ENCODE measurements at places on chromosomes 6 and 20.

DNA sequence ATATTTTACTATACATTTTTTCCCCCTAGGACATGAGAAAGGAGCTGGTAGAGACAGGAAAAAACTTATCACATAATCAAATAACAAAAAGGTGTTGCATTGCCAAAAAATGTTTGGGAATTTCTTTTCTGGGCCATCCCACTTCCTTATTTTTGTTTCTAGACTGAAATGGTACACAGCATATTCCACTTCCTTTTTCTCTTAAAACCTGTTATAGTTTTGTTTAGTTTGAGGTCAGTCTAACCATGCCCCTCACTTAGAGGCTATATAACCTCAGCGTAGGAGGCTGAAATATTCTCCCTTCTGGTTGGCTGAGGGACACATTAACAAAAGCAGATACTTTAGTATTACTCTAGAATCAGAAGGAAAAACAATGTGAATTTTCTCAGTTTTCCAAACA lies 323.9 kb downstream of the GJA1 start:
- DNase-seq = no peak

DNA sequence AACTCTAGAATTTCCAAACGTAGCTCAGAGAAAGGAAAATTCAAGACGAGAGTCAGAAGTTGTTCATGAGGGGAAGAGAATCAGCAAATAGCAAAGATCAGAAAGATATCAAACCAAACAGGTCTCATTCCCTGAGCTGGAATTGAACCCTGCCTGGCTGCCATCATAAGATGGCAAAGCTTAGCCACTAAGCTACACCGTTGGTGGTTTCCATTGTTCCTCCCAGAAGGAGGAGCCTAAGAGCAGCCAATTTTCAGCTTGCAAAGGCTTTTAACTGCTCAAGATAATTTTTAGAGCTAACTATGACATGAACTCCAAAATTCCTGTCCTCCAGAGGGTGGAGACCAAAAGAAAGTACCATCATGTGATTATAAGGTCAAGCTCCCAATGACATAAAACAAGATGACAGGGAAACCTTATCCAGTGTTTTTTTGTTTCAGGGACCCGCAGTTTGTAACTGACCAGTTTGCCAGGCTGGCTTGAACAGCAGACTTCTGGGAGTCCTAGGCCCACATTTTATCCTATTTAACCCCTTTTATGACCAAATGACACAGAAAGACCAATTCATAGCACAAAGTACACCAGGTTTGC lies 55.9 kb downstream of the COL11A2 start:
- no peak for DNase-seq

- no peak for DNase-seq
Measured at GRCh38 chr20:10492065-10492464, 57.0 kb downstream of the SLX4IP start.

DNA sequence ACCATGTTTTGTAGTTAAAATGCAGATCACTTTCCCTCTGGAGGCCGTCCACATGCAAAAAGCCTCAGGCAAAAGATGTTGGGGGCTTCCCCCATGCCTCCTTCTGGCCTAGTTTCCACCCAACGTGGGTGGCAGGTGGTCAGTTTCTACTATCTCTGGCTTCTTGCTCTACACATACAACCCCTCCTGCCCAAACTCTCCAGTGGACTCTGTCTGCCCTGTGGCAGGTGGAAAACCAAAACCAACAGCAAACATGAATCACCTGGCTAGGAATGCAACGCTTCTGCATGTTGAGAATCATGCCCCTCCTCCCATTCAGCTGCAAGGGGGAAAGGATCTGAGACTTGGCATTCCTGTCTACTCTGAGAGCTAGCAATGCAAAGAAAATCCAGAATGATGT lies 94.8 kb downstream of the MBOAT1 start:
- no peak for DNase-seq

DNA sequence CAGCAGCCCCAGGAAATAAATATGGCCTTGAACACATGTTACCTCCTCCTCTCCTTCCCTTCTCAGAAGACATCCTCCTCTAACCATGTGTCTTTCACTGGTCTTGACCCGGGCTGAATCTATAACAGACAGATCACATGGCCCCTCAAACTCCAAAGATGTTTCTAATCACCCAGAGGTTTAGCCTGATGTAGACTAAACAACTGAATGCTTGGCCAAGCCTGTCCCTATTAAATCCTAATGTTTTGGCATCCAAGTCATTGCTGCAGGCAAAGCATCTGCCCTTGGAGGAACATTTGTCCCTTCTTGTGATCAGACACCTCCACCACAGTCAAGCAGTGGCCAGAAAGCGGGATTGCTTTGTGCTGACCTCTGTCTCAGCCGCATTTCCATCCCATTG lies 65.5 kb downstream of the ANKRD60 start:
- DNase-seq = no peak

- no peak for DNase-seq
Measured at GRCh38 chr20:4664691-4665360, 56.9 kb upstream of the PRND start.

GRCh38 chr6:136767570-136768309 lies 24.5 kb downstream of the MAP3K5 start:
- no peak for DNase-seq

- DNase-seq = no peak
Measured at GRCh38 chr20:17470973-17471372, 60.2 kb downstream of the BFSP1 start.

DNA sequence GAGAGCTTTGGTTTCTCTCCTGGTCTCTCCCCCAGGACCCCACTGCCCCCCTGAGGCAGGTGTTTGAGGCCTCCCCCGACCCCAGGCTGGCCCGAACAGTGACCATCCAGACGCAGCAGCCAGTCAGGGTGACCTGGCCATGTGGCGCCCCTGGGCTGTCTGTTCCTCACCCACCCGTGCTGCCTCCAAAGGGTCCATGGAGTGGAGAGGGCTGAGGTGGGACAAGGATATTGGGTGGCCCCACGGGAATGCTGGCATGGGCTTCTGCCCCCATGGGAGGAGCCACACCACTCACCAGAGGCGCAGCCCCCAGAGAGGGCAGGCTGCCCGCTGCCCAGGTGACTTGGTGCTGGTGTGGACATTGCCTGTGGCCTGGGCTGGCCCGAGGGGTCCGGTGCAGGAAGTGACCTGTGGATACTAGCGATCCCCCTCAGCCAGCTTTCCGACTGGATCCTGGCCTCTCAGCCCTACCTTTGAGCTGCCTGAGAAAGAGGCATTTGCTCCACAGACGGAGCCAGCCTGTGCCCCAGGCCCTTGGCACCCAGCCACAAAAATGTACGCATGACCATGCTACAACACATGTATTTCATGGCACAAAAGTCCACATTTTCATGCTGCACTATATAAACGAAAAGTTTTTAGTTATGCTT lies 50.8 kb downstream of the BCAS4 start:
- no peak for DNase-seq

- no peak for DNase-seq
Measured at GRCh38 chr6:161104966-161105365, 113.4 kb downstream of the MAP3K4 start.

DNA sequence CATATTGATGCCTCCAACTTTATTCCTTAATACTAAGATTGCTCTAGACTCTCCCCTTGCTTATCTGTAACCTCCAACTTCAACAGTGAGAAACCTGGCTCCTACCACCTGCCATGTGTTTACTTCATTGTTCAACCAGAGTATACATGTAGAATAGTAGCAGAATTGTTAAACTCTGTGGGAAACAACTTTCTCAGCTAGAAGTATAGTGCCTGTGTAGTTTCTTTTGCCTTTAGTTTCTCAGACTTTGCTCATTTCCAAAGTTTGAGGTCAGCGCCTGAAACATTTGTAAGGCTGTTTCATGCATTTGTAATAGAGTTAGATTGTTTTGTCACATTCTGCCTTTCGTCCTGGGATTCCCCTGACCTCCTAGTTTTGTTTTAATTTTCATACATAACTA lies 34.9 kb upstream of the HECA start:
- no peak for DNase-seq

- no peak for DNase-seq
Measured at GRCh38 chr6:109050447-109051102, 44.1 kb downstream of the SESN1 start.

GRCh38 chr6:71402096-71402495 lies 113.5 kb downstream of the OGFRL1 start:
- DNase-seq = no peak

DNA sequence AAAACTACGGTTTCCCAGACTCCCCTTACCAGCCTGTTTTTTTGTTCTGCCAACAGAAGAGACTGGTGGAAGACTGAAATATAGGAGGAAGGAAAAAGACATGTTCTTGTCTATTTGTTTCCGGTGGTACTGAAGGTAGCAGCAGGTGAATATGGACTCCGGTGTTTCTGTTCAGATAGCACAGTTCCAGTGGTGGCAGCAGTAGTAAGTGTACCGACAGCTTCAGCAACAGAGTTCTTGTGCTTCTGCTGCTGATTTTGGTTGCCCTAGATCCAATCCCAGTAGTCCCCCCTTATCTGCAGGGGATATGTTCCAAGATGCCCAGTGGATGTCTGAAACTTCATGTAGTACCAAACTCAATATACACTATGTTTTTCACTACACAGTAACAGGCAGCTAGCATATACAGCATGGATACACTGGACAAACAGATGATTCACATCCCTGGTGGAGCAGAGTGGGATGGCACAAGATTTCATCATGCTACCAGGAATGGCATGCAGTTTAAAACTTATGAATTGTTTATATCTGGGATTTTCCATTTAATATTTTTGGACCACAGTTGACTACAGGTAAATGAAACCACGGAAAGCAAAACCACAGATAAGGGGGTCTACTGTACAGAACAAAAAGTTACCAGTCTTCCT lies 301.8 kb downstream of the BTBD9 start:
- no peak for DNase-seq

- DNase-seq = no peak
Measured at GRCh38 chr6:138410972-138411880, 7.2 kb downstream of the HEBP2 start.

GRCh38 chr6:130810307-130811030 lies 16.7 kb upstream of the SMLR1 start:
- no peak for DNase-seq

GRCh38 chr6:32622545-32623401 lies 14.4 kb upstream of the HLA-DQA1 start:
- peak; percentile 44 for DNase-seq

- no peak for DNase-seq
Measured at GRCh38 chr20:50844430-50845100, 49.7 kb downstream of the BCAS4 start.

GRCh38 chr6:52577778-52578463 lies 1.1 kb upstream of the TRAM2 start:
- DNase-seq = no peak

DNA sequence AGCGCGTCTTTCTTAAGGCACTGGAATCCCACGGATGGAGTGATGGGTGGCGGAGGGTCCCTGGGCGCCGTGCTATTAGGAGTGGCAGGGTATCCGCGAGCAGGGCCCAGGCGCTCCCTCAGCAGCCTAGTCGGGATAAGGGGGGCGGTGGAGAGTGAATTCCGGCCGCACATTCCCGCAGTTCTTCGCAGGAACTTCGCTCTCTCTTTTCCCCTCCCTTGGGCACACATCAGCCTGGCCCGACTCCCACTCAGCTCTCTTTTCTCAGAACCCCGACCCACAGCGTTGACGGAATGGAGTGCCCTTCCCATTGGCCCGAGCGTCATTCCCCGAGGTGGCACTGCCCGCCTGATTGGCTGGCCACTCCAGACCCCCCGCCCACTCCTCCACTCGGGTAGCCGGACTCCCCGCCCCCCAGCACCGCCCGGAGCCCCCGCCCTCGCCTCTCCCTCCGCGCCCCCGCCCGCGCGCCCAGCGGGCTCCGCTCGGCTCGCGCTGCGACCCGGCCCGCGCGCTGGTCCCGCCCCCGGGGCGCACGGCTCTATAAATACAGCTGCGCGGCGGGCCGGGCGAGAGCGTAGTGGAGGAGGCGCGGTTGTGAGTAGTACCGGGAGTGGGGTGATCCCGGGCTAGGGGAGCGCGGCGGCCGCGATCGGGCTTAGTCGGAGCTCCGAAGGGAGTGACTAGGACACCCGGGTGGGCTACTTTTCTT lies at the start of gene ID4:
TSS of gene ID4 (plus strand) at position 572 of the 712 bp plus-strand sequence. CDS start 385 bp downstream, outside the sequence.
- peak; percentile 91 for DNase-seq

GRCh38 chr6:39926668-39927067 lies 7.6 kb downstream of the MOCS1 start:
- no peak for DNase-seq

DNA sequence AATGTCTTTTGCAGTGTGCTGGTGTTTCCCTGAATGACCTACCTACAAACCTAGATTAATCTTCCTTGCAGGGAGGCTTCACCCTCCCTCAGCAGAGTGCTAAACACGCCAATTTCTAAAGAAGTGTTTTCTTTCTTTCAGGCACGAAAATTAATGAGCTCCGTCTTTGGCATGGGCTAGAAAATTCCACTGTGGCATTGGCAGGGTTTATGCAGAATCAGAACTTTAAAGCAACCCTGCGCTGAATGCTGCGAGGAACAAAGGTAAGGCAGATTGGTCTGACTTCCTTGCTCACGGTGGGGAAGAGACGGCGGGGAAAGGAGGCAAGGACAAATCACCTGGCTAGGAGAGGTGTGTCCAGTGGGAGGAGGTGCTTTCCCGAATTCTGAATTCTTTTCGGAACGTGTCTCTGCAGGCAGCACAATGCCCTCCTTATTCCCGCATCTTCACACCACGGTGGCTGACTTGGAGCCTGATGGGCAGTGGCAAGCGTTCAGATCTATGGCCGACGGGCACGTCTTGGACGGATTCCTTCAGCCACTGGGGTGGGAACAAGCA lies 6.2 kb upstream of the BANF2 start:
- peak; percentile 31 for DNase-seq

GRCh38 chr20:53146201-53146891 lies 174.2 kb downstream of the TSHZ2 start:
- no peak for DNase-seq

- DNase-seq = no peak
Measured at GRCh38 chr20:49851991-49852390, 39.4 kb downstream of the SLC9A8 start.

GRCh38 chr6:76768556-76768955 lies 694.7 kb downstream of the HTR1B start:
- no peak for DNase-seq

DNA sequence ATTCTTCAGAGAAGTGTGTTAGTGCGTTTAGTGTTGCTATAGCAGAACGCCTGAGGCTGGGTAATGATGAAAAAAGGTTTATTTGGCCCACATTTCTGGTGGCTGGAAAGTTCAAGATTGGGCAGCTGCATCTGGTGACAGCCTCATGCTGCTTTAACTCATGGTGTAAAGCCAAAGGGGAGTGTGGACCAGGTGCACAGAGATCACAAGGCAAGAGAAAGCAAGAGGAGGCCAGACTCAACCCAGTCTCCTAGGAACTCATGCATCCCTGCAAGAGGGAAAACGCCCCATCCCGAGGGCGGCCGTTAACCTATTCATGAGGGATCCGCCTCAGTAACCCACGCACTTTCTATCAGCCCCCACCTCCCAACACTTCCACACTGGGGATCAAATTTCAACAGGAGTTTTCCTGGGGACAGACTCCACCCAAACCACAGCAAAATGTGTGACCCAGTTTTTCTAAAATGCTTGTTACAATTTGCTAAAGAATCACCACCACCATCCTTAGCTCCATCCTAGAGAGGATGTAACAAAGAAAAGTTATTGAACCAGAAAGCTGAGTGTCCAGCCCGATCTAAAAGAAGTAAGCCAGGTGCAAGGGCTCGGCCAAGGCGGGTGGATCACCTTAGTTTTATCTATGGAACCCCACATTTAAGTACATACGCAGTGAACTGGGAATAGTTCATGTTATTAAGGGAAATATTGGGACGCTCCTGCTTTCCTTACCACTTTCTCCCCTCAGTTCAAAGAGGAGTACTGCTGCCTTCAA lies 164.8 kb downstream of the QKI start:
- DNase-seq = no peak

GRCh38 chr6:161169696-161170095 lies 104.2 kb downstream of the AGPAT4 start:
- DNase-seq = no peak

GRCh38 chr6:27296106-27296783 lies 15.8 kb downstream of the POM121L2 start:
- no peak for DNase-seq

GRCh38 chr6:52116605-52116948 lies 29.2 kb upstream of the PKHD1 start:
- no peak for DNase-seq
